ENCODE measurements at places on chromosomes 7 and 10. TPM values are rescaled to one million over a fixed set of nuclear protein-coding genes. Genes with fewer than 3 reads are reported as not detected.

The TLX1 gene
- total RNA-seq: not detected

DNA sequence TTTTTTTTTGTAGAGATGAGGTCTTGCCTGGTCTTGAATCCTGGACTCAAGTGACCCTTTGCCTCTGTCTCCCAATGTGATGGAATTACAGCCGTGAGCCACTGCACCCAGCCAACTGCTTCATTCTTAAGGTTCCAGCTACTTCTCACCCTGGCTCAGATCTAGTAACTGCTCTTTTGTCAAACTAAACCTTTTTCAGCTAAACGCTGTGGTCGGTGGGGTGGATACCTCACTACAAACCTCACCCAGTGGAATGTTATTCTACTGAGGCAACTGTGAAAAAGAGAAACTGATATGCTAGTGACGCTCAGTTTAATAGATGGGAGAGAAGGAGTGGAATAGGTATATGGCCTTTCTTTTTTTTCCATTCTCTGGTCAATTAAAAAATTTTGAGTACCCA is 1.7 kb upstream of the MRLN start:
- no peak for DNase-seq

The ITIH5 gene
- 0.21 TPM for total RNA-seq

- no peak for DNase-seq
These were observed 41.0 kb upstream of the DNAAF5 start for GRCh38 chr7:685540-685939.

The MMP21 gene
- total RNA-seq: not detected

Data from activated naive CD4-positive, alpha-beta T cell treated with anti-CD3 and anti-CD28 coated beads, Interleukin-2, amount 50 U/mL, for 72 hours (primary cell).